ENCODE measurements at places on chromosomes 4 and X. TPM values are rescaled to one million over a fixed set of nuclear protein-coding genes. Genes with fewer than 3 reads are reported as not detected.

The GLRA2 gene
- not detected for total RNA-seq

The FGFR3 gene
- total RNA-seq: 0.59 TPM

The FDCSP gene
- not detected for total RNA-seq

The STBD1 gene
- 11.1 TPM for total RNA-seq

The CTAG1B gene
- not detected for total RNA-seq

The BEX1 gene
- total RNA-seq: 8.7 TPM

The VEGFD gene
- total RNA-seq: not detected

The HTRA3 gene
- 5.4 TPM for total RNA-seq

The RTL5 gene
- 5.3 TPM for total RNA-seq

The SHROOM4 gene
- 4.3 TPM for total RNA-seq

The UGT2A1 gene
- total RNA-seq: not detected

The DYNLT3 gene
- 98.2 TPM for total RNA-seq

The HSFX4 gene
- not detected for total RNA-seq

The NEK1 gene
- total RNA-seq: 15.4 TPM

The ASMT gene
- total RNA-seq: 0.07 TPM

The PDGFC gene
- 76.7 TPM for total RNA-seq

The HAND2 gene
- 5.4 TPM for total RNA-seq

The PPP3CA gene
- total RNA-seq: 71.9 TPM

The CXCL6 gene
- 19.6 TPM for total RNA-seq

The HPSE gene
- 0.13 TPM for total RNA-seq

The PRKG2 gene
- 0.36 TPM for total RNA-seq

The MXRA5 gene
- 0.65 TPM for total RNA-seq

The CD38 gene
- total RNA-seq: 0.07 TPM
